NCI-H526 (cell line): ENCODE measurements at places on chromosomes 3 and 15.

DNA sequence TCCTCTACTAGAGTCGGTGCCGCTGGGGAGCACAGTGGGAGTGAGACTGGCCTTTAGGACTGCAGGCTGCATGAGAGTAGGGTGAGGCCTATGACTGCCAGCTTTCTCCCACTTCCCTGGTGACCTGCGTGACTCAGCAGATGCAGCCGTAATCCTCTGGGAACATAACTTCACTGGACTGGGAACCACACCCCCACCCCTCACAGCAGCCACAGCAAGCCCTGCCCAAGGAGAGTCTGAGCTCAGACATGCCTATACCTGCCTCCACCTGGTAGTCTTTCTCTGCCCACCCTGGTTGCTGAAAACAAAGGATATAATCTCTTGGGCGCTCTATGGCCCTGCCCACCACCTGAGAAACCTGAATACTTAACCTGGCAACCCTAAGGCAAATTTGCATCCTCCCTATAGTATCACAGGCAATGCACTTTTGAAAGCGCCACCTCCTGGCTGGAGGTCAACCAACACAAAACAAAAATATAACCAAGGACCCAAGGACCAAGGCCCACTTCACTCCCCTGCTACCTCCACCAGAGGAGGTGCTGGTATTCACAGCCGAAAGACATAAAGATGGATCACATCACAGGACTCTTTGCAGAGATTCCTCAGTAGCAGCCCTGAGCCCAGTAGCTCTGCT lies 308.9 kb downstream of the CTNNB1 start:
- DNase-seq: peak; percentile 53

GRCh38 chr15:29711531-29711930 lies 110.7 kb downstream of the TJP1 start:
- no peak for DNase-seq

- DNase-seq: no peak
Measured at GRCh38 chr3:177800561-177800960, 603.3 kb upstream of the TBL1XR1 start.

DNA sequence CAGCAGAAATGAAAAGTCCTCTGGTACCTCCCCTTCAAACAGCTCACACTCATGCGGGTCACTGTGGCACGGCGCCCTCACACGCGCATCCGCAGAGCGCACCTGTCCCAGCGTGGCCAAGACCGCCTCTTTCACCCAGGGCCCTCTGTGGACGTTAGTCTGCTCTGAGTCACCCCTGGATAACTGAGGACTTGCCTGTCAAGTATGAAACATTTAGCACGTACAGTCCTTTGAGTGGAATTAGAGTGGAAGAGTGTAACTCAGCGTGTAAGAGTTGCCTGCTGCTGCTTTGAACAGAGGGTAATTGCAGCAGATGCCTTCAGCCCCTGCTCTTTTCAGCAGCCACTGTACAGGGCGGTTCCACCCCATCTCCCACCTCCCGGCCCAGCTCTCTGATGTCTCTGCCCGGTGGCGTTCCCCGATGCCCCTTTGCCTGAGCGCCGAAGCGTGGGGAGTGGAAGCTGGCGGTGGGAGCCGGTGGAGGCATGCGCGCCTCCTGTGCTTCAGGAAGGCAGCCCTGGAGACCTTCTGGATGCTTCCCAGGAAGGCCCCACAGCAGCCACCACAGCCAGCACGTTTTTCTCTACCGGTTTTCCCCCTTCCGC lies 23.0 kb downstream of the CPN2 start:
- no peak for DNase-seq

GRCh38 chr3:192888190-192888589 lies 29.5 kb downstream of the MB21D2 start:
- no peak for DNase-seq

DNA sequence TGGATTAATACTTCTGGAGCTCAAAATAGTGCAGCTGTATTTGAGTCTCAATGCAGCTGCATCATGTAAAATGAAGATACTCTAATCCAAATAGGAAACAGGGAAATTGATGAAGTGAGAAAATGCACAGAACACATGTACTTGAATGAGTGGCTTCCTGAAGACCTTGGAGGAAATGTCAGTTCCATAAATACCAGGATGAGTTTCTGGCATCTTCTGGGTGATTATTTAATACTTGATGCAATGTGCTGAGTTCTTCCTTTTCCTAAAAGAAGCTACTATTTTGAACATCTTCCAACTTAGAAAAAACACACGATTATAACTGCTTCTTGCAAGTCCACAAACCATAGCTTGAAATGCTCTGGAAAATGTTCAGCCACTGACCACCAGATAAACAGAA lies 162.8 kb downstream of the SLC9A9 start:
- DNase-seq: no peak

DNA sequence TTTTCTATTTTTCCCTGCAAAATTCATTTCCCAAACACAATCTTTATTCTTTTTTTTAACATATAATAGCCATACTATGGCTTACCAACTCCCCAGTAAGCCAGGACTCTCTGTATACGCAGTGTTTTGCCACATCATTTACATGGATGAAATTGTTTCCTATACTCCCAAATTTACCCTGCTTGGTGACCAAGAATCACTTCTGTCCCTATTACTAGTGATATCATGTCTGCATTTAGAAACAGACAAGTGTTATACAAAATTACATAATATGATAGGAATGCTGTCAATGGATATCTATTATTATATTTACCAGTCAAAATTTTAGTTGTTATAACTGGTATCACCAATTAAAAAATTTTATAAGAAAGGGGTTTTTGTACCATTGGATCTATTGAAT lies 77.8 kb downstream of the LIPC start:
- no peak for DNase-seq

DNA sequence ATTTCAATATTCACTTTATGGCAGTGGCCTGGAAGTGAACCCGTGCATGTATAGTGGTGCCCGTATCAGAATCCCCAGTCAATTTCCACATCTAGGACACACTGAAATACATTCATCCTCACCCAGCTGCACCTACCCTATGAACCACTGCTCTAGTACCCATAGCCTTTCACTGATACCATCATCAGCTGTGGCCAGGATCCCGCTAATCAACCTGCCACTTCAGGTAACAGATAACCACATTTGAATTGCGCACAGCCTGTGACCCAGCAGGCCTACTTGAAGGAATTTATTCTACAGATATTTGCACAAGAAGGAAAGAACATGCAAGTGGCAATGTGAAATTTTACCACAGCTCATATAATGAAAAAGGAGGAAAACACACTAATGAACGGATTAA lies 161.0 kb upstream of the CCDC54 start:
- DNase-seq: no peak

GRCh38 chr3:49171775-49172500 lies 540 bp downstream of the KLHDC8B start:
- DNase-seq: no peak

- DNase-seq: no peak
Measured at GRCh38 chr15:41862515-41863116, 24.0 kb downstream of the PLA2G4B start.

GRCh38 chr3:38706961-38707360 lies 57.5 kb upstream of the SCN5A start:
- DNase-seq: no peak

GRCh38 chr3:48715174-48715800 lies 1.7 kb downstream of the IP6K2 start:
- DNase-seq: no peak

GRCh38 chr15:78103406-78104118 lies 11.2 kb downstream of the SH2D7 start:
- DNase-seq: no peak

DNA sequence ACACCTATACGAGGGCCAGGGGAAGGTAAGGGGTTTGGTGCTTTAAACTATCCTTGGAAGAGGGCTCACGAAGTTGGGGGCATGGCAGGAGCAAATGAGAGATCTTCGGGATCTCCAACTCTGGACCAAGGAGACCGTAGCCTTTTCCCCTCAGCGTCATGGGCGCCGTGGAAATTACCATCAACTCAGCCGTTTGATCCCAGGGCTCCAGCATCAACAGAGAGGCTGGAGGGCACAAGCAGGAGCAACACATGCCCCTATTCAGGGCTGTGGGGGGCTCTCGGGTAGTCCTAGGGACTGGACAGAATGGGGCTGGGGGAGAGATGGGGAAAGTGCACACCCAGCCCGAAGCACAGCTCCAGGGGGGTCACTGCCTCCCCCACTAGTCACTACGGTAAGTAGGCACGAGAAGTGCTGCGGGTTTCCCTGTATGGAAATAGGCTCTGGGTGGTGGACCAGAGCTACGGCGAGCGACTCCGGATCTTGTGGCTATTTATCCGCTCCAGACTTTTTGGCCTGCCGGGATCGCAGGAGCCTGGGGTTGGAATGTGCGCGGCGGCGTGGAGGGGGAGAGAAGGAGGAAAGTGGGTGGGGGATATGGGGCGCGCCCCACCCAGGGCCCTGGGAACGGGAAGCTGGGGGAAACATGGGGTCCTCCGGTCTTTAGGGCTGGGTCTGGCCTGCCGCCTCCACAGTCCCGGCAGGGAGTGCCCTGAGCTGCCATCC lies 539 bp upstream of the LAMB2 start:
- peak; percentile 62 for DNase-seq

- DNase-seq: no peak
Measured at GRCh38 chr3:39292961-39293360, 13.1 kb upstream of the CX3CR1 start.

- DNase-seq: no peak
Measured at GRCh38 chr3:175336406-175337133, 477.4 kb downstream of the NAALADL2 start.

DNA sequence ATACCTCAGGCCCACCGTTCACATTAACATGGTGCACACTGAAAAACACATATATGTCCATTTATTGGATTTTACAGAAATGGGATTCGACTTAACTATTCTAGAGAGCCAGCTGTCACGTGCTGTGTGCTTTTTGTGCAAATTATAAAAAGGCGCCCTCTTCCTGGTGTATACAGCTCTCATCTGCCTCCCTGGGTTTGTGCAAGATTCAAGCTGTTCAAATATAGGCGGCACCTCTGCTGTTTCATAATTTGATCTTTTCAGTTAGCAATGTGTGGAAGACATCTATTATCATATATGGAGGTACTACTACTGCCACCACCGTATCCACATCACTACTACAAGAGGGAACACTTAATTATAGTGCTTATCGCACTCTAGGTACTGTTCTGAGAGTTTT lies 187.6 kb downstream of the EBLN2 start:
- DNase-seq: no peak

DNA sequence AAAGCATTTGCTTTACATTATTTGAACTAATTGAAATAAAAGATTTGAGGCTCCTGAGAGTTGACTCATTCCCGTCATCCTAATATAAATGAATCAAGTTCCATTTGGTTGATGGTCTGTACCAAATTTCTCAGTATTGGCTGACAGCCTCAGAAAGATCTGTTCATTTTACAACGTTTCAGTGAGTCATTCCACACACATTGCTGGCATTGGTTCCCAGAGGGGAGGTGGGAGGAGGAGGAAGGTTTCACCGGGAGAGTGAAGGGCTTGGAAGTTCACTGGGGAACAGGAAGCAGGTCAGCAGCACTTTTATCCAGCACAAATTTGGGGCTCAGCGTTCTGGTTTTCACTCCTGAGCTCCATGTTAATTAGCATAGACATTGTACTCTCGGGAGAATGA lies 176.7 kb upstream of the CADPS start:
- no peak for DNase-seq
